Thoracic aorta (tissue), 2 donors: ENCODE measurements at places on chromosomes 6 and 20.

DNA sequence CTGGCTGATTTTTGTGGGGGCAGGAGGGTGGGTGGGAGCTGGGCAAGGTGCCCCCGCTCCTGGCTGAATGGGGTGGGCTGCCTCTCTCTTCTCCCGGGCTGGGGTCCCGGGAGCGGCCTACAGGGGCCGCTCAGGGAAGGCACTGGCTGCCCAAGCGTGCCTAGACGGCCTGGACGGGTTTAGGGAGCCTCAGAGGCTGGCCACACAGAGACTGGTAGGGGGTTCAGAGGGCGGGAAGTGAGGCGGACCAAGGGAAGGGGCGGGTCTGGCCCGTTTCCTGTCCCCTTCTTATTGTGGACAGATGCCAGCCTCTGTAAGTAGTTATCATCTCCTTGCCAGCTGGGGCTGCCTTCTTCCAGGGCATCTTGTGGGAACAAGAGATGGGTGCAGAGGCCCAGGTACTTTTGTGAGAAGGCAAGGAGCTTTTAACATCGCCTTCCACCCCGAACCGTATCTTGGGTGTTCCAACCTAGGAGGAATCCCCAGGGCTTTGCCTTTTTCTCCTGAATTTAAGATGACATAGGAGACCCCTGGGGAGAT lies 437 bp downstream of the CD40 start:
- peaks cover 9% of the 10 kb centered on the region for H3K36me3 ChIP-seq
- H3K27me3 ChIP-seq: no peaks in the 10 kb centered on the region
- peak overlapping the region; percentile 82 for H3K27ac ChIP-seq
- peaks cover 7% of the 10 kb centered on the region for H3K4me1 ChIP-seq
- peak overlapping the region; percentile 91 for H3K4me3 ChIP-seq

DNA sequence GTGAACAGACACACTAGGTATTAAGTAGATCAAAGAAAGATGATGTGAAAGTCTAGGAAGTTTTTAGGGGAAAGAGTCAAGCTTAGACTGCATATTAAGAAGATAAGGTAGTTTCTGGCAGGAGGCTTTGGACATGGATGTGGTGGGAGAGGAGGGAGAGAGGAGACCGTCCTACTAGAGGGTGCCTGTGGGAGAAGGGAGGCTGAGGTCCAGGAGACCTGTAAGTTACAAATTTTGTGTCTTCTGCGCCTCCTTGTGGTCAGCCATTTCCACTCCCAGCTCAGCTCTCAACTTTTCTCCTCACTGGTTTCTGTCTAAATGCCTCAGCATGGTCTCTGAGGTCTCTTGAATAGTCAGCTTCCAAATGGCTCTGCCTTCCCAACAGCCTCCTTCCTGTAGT lies 193.5 kb downstream of the UNC5CL start:
- H3K4me3 ChIP-seq: no peak overlapping the region
- DNase-seq: no peak
- H3K4me1 ChIP-seq: no peaks in the 10 kb centered on the region
- no peak overlapping the region for H3K27ac ChIP-seq

DNA sequence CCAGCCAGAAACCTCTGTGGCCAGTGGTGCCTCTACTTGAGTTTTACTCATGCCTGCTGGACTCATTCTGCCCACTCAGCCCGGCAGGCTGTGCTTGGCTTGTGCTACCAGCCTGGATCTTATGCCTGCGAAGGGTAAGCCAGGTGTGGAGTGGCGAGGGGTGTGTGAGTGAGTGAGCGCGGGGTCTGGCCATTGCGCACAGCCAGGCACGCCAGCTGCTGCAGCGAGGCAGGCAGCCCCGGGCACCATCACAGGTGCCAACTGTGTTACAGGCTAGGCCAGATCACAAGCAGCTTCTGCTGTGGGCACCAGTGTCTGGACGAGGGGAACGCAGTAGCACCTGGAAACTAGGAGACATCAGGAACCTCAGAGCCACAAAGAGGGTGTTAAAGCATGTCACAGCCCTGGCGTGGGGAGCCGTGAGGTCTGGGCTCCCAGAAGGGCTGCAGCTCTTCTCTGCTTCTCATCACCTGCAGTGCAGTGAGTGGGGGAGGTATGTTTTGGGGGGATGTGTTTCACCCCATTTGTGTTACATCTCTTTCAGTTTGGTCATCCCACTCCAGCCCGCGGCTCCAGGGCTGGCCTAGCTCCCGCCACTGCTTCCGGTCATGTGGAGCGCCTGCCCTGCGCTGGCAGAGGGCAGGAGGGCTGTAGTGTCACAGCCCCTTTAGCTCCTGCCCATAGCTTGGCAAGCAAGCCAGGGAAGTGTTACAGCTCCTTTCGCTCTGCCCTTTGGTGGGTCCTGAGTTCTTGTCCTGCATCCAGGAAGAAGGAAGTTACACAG lies 379.7 kb upstream of the IMPG1 start:
- H3K4me1 ChIP-seq: no peaks in the 10 kb centered on the region
- no peak overlapping the region for H3K4me3 ChIP-seq
- H3K36me3 ChIP-seq: no peaks in the 10 kb centered on the region
- no peak for DNase-seq

DNA sequence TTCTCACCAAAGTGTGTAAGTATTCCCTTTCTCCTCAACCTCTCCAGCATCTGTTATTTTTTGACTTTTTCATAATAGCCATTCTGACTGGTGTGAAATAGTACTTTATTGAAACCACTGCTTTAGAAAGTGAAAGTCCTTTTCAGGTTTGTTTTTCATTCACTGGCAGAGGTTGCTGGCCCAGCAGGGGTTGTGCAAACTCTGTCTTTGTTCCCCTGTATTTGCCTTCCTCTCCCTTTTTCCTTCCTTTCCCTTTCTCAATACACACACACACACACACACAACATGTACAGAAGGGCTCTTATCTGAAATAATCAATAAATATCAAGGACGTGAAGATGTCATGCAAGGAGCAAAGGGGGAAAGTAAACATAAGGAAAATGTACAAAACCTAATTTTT lies 99.8 kb downstream of the LY86 start:
- no peak overlapping the region for H3K4me3 ChIP-seq
- no peak for DNase-seq
- peaks cover 6% of the 10 kb centered on the region for H3K4me1 ChIP-seq
- no peaks in the 10 kb centered on the region for H3K27me3 ChIP-seq
- H3K36me3 ChIP-seq: no peaks in the 10 kb centered on the region

DNA sequence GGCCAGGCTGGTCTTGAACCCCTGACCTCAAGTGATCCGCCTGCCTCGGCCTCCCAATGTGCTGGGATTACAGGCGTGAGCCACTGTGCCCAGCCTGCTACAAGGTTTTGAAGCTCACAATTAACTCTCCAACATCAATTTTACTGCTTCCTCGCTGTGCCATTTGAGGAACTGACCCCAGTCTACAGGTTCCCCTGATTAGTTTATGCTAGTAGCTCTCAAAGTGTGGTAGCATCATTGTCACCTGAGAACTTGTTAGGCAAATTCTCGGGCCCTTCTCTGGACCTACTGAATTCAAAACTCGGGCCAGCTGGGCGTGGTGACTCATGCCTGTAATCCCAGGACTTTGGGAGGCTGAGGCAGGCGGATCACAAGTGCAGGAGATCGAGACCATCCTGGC lies 49.4 kb downstream of the MCUR1 start:
- H3K36me3 ChIP-seq: no peaks in the 10 kb centered on the region
- peaks cover 55% of the 10 kb centered on the region for H3K4me1 ChIP-seq
- no peak overlapping the region for H3K27ac ChIP-seq
- H3K4me3 ChIP-seq: no peak overlapping the region

GRCh38 chr20:24096264-24096663 lies 107.7 kb upstream of the GGTLC1 start:
- no peaks in the 10 kb centered on the region for H3K36me3 ChIP-seq
- H3K4me3 ChIP-seq: no peak overlapping the region
- no peaks in the 10 kb centered on the region for H3K4me1 ChIP-seq
- H3K27ac ChIP-seq: no peak overlapping the region
- no peak for DNase-seq
- H3K27me3 ChIP-seq: no peaks in the 10 kb centered on the region

DNA sequence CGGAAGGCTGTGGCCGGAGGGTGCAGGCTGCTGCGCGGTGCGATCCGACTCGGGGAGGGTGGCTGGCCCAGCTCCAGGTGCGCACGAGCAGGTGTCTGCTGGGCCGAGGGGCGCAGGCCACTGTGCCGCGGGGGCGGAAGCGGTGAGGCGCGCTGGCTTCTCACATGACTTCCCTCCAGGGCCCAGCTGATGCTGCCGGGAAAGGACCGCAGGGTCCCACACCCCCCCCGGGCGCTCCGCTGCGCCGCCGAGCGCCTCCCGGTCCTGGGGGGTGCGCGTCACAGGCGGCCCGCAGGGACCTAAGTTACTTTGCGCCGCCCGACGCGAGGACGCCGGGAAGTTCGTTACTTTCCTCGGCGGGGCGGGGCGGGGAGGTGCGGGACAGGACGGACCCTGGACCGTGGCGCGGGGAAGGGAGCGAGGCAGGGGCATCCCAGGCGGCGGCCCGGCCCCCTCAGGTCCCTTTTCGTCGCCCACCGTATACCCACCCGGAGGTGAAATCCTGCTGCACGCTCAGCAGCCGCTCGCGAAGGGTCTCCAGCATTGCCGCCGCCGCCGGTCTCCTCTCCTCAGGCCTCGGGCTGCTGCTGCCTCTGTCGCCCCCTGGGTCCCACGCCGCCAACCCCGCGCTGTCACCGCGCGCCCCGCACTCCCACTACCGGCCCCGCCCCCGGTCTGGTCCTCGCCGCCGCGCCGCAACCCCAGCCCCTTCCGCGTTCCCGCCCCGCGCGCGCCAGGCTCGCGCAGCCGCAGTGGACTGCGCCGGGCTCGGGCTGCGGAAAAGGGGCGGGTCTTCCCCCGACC lies at the start of gene DTNBP1:
DTNBP1 (minus strand) TSS at position 703 of the 804 bp plus-strand sequence; CDS start at position 544, 159 bp downstream.
- H3K4me1 ChIP-seq: peaks cover 8% of the 10 kb centered on the region
- DNase-seq: peak; percentile 27
- H3K27ac ChIP-seq: peak within 1 kb of the TSS; percentile 66
- peak within 1 kb of the TSS; percentile 93 for H3K4me3 ChIP-seq

DNA sequence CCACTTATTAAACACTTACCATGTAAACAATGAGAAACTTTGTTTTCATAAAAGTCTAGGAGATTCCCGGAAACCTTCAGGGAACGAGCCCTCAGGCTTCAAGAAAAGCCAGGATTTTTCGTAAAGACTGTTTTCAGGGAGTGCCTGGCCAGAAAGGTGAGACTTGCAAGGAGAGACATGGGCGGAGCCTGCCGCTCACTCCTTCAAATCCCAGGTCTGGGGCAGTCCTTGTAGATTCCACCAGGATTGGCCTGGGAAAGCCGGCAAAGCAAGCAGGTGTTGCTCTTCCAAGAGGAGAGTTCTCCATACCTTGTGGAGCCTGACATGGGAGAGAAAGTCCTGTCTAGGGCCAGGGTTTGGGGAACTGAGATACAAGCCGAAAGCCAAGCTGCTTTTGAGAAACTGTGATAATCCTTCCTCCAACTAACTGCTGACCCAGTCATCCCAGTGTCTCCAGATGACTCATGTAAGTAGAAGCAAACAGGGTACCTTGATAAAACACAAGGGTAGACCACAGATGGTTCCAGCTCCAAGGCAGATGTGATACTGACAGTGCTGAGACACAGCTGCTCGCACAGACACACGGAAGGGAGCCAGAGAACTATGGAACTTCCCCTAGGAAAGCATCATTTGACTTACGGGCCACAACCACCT lies 69.4 kb upstream of the NAA20 start:
- no peaks in the 10 kb centered on the region for H3K27me3 ChIP-seq
- no peak overlapping the region for H3K4me3 ChIP-seq
- H3K27ac ChIP-seq: peak overlapping the region; percentile 34
- no peaks in the 10 kb centered on the region for H3K36me3 ChIP-seq
- H3K4me1 ChIP-seq: peaks cover 28% of the 10 kb centered on the region

DNA sequence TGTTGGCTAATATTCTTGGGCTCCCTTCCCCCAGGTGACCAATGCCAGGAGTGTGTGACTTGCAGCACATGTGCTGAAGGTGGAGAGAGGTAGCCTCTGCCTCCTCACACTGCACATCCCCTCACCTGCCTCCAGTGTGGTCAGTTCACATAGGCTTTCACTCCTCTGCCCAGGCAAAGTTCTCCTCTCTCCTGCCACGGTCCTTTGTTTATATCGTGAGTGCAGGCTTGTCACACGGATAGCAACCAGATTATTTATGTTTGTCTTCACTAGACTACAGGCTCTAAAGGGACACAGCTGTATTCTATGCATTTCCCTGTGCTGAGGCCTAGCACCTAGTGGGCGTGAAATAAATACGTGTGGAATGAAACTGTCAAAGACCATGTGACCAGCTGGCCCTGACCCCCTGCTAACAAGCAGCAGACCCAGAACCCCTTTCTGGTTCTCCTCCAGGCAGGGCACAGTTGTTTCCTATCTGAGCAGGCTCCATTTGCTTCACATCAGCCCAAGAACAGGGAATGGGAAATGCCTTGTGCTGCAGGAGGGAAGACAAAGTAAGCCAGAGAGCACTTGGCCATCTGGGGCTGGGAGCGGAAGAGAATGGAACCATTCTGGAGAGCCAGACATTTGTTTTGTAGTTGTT lies 42.3 kb downstream of the UNC5CL start:
- no peak overlapping the region for H3K27ac ChIP-seq
- peaks cover 4% of the 10 kb centered on the region for H3K4me1 ChIP-seq
- H3K4me3 ChIP-seq: no peak overlapping the region
- H3K27me3 ChIP-seq: no peaks in the 10 kb centered on the region

DNA sequence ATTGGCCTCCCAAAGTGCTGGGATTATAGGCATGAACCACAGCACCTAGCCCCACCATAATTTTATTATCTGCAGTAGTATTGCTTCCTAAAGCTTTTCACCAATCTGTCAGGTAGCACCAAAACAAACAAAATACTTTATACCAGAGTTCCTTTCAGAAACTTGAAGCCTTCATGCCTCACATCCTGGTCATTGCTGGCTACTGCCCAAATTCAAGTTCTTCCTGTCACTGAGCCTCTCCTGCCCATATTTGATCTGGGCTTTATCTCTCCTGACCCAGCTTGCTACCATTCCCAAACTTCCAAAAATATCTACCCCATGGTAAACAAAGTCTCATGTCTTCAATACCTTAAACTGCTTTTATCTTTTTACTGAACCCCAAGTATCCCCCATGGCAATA lies 34.9 kb upstream of the DST start:
- no peak overlapping the region for H3K27ac ChIP-seq
- no peak for DNase-seq
- H3K4me3 ChIP-seq: no peak overlapping the region
- no peaks in the 10 kb centered on the region for H3K27me3 ChIP-seq
- H3K4me1 ChIP-seq: peaks cover 26% of the 10 kb centered on the region
- no peaks in the 10 kb centered on the region for H3K36me3 ChIP-seq

DNA sequence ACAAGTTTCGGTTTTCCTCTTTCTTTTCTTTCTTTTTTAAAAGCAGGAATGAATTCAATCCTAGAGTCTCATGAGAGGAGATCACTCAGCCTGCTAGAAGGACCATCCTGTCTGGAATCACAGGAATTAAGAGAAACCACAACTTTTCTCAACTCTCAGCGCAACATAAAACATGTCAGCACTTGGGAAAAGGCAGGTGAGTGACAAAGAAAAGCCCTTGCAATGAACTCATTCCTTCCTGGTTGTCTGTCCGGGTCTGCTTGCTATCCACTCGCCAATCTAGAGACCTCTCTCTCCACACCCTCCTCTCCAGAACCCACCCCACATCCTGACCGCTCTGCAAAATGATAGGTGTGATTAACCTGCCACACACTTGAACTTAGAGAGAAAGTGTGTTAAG lies 253.8 kb downstream of the LY86 start:
- no peaks in the 10 kb centered on the region for H3K4me1 ChIP-seq
- H3K36me3 ChIP-seq: no peaks in the 10 kb centered on the region
- H3K4me3 ChIP-seq: no peak overlapping the region
- H3K27ac ChIP-seq: no peak overlapping the region
